Femur (tissue), 1 donor: ENCODE measurements at places on chromosomes 6 and 20.
A peak's percentile ranks its signal among the peaks of the same experiment; 100 is the strongest.

GRCh38 chr6:2264932-2265331 lies 19.5 kb upstream of the GMDS start:
- no peak for DNase-seq

DNA sequence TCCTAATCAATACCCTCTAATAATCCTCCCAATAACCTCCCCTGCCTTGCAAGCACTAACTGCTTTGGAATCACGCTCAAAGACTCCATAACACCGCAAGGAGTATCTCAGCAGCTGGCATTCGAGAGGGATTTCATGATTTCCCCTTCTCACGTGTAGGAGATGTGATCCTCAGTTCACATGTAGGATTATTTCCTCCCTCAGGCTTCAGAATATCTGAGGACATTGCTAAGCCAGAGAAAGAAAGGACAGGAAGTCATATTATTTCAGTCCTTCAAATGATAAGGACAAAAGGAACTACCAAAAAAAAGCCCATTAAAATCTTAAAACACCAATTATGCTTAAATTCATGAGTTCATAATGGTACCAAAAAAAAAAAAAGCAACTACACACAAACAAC lies 122.9 kb downstream of the NFATC2 start:
- DNase-seq: no peak

- no peak for DNase-seq
Measured at GRCh38 chr6:155517294-155517693, 61.7 kb upstream of the NOX3 start.

DNA sequence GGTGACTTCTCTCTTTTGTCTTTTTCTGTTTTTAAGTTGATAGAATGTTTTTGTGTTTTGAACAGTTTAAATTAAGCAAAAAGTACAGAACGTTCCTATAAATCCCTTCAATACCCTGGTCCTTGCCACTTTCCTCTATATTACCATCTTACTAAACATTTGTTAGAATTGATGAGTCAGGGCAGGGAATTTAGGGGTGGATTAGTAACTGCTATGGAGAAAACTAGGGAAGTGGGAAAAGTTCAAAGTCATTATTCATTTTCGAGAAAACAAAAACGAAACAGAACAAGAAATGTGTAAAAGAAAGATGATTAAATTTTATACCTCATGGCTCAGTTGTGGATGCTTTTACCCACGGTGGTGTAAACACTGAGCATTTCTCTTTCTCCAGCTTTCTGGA lies 240.4 kb upstream of the SULF2 start:
- DNase-seq: no peak

DNA sequence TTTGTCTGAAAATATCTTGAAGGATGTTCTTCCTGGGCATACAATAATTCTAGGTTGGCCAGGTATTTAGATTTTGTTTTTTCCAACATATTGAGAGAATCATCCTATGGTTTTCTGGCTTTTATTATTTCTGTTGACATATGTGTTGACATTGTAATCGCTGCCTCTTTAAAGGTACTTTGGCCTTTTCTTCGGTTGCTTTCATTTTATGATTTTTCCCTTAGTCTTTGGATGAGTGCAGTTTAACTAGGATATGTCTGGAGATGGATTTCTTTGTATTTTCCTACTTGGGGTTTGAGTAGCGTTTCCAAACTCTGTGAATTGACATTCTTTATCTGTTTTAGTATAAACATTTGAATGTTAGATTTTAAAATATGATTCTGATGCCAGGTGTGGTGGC lies 11.5 kb downstream of the SERPINB1 start:
- DNase-seq: no peak

DNA sequence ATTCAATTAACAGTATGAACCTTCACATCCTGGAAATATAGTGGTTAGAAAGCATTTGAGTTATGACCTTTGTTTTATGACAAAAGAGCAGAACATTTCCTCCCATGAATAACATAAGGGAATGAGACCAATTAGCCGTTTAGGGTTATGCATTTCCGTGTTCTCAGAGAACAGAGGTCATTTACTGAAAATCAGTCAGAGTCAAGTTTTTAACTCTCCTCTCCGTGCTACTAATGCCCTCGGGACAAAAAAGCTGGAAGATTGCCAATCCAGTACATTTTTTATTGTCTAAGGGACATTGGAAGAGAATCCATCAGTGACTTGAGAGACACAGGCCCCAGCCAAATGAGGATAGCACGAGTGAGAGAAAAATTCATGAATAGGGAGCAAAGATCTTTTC lies 632.7 kb downstream of the RFPL4B start:
- DNase-seq: no peak

DNA sequence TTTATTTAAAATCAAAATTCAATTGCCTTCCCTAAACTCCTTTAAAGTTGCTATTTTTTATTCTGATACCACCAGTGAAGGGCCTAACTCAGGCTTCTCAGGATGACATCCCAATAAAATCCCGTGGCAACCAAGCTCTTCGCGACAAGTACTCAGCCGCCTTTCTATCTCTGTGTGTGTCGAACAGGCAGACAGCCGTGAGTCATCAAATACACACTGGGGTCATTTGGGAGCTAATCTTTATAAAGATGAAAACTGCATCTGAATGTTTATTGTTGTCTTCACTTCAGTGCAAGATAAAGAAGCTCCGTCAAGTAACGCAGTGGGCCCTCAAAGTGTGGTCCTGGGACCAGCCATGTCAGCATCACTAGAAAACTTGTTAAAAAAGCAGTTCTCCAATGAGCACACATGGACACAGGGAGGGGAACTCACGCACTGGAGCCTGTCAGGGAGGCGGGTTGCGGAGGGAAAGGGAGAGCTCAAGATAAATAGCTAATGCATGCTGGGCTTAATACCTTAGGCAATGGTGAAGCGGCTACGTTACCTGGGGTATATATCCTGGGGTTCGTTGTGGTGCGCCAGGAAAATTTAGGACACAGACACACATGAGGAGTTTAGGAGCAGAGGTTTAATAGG lies 119.3 kb downstream of the RNF144B start:
- DNase-seq: no peak

- no peak for DNase-seq
Measured at GRCh38 chr6:9173229-9173628, 737.9 kb upstream of the SLC35B3 start.

GRCh38 chr20:41339957-41340326 lies 679 bp upstream of the LPIN3 start:
- DNase-seq: peak; percentile 85

DNA sequence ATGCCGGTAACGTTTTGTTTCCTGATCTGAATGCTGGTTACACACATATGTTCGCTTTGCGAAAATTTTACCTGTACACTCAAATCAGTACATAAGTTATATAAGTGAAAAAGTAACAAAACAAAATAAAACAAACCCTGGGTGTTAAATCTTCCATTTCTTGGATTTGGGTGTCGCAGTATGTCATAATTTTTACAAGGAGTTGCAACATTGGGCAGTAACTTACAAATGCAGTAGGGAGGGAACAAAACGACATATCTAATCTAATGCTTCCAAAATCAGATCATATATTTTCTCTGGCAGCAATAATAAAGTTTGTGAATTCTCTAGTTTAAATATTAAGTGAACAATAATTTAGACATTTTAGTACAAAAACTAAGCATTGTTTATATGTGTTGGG lies 25.2 kb downstream of the SNX14 start:
- no peak for DNase-seq

- DNase-seq: no peak
Measured at GRCh38 chr20:62745279-62745951, 36.8 kb downstream of the NTSR1 start.

GRCh38 chr6:81204731-81205130 lies 547.8 kb downstream of the TENT5A start:
- DNase-seq: no peak

GRCh38 chr20:50628332-50628731 lies 63.0 kb downstream of the RIPOR3 start:
- peak; percentile 45 for DNase-seq

- DNase-seq: peak; percentile 12
Measured at GRCh38 chr20:58583586-58583985, 67.5 kb upstream of the STX16 start.

GRCh38 chr6:70180901-70181599 lies 121.8 kb downstream of the COL9A1 start:
- DNase-seq: no peak

DNA sequence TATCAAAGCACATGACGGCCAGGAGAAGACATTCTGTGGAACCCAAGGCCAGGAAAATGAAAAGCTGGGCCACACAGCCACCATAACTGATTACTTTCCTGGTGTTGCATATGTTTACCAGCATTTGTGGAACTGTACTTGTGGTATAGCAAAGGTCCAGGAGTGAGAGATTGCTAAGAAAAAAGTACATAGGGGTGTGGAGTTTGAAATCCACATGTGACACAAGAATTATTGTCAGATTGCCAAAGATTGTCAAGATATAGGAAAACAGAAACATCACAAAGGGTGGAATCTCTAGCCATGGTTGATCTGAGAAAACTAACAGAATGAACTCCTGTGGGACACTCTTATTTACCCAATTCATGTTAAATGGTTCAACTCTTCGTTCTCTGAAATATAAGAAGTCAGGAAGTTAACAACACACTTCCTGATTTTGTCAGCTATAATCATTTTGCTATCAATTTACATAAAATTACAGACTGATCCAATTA lies at the start of gene OR2B2:
Gene OR2B2 (minus strand): TSS at position 441 of the 491 bp plus-strand sequence. CDS start 77 bp downstream, at position 364.
- no peak for DNase-seq

DNA sequence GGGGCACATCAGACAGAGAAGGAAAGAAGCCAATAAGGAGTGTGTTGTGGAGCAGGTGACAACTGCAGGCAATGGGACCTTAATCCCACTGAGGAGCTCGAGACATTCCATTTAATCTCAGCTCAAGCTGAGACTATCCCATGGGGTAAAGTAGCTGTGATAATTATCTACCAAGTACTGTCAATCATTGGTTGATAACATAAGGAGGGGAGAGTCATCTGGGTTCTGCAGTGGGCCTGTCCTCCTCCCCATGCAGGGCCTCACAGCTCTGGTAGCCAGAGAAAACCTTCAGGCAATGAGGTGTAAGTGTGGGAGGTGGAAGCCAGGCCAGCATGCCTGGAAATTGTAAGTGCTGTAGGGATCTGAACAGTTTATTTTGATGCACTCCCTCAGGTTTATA lies 375.0 kb upstream of the ARID1B start:
- no peak for DNase-seq

DNA sequence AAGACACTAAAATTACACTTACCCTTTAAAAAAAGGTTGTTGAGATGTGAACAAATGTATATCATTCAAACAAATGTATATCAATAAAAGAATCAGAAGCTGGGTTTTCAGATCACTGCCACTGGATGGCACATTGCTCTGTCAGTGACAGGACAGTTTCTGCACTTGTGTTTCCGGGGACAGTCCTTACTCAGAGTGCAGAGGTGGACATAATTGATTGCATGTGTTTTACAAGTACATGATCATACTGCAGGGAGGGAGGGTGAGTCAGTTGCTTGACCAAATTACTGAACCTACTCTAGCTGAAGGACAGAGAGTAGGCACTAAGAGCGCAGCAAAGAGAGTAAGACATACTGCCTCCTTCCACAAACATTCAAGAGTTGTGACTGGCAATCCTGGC lies 302.3 kb downstream of the TENT5A start:
- DNase-seq: no peak

DNA sequence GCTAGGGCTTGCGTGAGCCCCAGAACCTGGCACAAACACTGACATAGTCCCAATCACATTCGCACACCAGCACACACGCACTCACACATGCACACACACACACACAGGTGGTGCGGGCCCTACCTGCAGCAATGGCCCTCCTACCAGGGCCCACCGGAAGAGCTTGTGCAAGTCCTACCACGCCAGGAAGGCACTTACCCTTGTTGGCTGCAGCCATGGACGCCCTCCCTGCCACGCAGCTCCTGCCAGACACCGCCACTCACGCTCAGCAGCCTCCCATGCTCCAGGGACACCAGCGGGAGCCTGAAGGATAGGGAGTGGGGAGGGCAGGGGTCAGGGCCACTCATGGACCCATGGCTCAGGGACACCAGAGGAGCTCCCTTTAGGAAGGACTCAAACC lies 7.7 kb downstream of the ADISSP start:
- DNase-seq: peak; percentile 19

DNA sequence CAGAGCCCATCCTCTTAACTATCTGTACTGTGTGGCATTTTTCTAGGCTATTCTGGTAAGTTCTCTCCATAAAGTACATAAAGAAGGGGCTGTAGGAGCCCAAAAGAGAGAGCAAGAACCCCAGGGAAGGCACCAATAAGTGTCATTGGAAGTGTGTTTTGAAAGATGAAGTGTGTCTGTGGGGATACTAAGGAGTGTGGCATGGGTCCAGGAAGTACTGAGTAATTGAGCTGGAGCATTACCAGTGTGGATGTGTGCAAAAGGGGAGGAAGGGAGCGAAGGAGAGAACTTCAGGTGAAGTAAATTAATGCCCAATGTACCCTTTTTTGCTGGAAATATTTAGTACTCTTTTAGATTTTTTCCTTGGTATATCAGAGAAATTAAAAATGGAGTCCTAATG lies 63.9 kb downstream of the KCNS1 start:
- DNase-seq: no peak
